ENCODE measurements at places on chromosomes 1 and 21.
A peak's percentile ranks its signal among the peaks of the same experiment; 100 is the strongest.

GRCh38 chr21:34086887-34087306 lies 13.5 kb downstream of the MRPS6 start:
- DNase-seq, result no peak

DNA sequence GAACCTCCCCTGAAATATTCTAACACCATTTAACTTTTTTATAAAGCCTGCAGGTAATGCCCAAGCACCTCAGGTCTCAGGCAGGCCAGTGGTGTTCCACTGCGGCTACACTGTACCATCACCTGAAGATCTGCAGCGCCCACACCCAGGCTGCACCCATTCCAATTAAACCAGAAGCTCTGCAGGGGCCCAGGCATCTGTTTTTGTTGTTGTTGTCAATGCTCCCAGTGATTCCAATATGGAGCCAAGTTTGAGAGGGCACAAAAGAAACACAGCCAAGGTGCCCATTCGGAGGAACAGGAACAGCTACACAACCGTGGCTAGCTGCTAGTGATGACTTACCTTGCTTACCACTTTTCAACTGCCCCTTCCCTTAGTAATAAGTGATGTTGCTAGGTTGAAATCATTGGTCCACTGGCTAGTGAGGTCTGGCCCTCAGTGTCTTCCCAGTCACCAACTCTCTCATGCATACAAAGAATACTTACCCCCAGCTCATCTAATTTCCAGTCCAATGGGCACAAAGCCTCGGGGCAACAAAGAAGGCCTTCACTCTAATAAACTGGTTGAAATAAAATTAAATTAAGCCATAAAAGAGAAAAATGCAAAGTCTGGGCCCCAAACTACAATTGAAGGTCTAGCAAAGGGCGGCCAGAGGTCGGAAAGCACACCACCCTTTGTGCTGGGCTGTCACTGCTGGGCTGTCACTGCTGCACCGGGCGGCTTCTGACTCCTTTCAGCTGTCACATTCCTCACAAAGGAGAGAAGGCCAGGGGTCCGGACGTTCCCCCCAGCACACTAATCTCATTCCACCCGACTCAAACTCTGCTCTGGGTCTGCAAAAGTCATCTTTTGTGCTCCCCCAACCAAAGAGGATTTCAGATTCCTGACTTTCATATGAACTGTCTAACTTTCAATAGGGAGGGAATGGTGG lies 34.9 kb downstream of the SIPA1L2 start:
- no peak for DNase-seq

DNA sequence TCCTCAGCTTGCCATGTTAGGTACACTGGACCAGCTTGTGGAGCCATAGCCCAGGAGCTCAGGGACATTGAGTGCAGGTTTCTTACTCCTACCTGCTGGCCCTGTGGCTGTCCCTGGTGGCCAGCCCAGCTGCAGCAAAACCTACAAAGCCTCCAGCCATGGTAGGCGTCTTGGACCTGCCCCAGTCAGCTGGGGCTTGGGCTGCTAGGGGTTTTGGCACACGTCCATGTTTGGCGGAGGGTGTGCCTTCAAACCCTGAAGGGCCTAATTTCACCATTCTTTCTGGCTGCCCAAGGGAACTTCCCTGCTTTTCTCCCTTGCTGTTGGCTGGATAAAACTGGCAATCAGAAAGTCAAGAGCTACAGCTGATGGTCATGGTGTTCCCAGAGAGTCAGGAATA lies 25.4 kb downstream of the HMGCS2 start:
- no peak for DNase-seq

GRCh38 chr1:18161690-18162089 lies 54.1 kb downstream of the IGSF21 start:
- no peak for DNase-seq

DNA sequence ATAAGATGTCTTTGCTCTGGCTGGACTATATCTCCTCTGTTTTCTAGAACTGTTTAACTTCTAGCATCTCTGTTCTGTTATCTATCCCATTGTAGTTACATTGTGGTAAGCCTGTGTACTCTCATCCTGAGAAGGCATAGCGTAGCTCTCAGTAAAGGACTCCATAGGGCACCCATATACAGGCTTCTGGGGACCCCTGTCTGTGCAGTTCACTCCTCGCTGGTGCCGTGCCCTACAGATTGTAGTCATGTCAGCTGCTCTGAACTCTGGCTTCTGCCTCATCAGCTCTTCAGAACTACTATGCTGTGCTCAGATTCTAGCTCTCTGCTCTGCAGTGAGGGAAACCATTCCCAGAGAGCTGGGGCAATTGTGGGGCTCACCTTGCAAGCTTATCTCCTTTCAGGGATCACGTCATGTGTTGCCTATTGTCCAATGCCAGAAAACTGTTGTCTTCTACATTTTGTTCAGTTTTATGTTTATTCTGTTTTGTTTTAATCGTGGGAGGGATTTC lies 181.3 kb upstream of the USP24 start:
- no peak for DNase-seq

GRCh38 chr1:110390692-110391245 lies at the start of gene SLC16A4:
TSS of gene SLC16A4 (minus strand) at chr1:110391026. CDS start at chr1:110389323, 1,703 bp downstream.
- DNase-seq, result no peak

GRCh38 chr1:160207118-160207650 lies 2.0 kb downstream of the PEA15 start:
- DNase-seq, result no peak

- DNase-seq, result peak; percentile 12
Observed at GRCh38 chr21:41706263-41706639, 60.6 kb downstream of the RIPK4 start.

DNA sequence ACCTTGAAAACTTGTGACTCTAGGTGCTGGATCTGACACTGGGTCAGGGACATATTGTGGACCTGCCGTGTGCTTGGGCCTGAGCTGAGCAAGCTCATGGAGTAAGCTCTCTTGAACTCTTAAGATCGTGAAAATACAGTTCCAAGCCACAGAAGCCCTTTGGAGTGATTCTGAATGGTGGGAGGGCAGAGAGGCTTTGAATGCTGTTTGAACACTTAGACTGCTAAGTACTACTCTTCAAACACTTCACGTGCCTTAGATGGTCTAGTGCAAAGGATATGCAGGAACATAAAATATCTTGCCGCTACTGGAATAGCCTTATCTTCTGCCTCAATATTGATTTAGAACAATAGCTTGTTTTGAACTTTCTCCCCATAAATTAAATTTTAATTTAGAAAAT lies 21.6 kb downstream of the ROR1 start:
- no peak for DNase-seq

DNA sequence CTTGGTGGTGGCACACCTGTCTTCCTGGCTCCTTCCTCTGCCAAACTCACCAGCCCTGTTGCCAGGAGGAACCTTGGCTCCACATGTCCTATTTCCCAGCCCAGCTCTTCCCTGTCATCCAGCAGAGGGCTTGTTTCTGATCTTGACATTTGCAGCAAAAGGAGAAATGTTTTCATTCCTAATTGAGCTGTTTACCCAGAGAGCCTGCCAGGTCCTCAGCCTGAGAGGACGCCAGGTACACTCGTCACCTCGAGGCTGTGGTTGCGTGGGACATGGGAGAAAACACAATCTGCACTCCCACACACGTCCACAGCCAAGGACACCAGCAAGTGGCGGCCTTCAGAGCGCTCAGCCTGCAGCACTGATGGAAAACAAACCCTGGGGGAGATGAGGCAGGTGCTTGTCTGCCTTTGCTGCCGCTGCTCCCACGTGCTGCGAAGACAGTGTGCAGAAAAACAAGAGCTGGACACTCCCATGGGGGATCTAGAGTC lies 132.8 kb upstream of the CD34 start:
- DNase-seq, result no peak

- DNase-seq, result no peak
Observed at GRCh38 chr1:60974524-60975372, 107.6 kb upstream of the NFIA start.

GRCh38 chr1:232726048-232726779 lies 79.0 kb upstream of the MAP10 start:
- DNase-seq, result no peak

- DNase-seq, result peak; percentile 88
Observed at GRCh38 chr1:244231572-244232315, 180.7 kb downstream of the ZBTB18 start.

GRCh38 chr21:32337206-32337605 lies 38.6 kb downstream of the MRAP start:
- no peak for DNase-seq

GRCh38 chr1:9529190-9529589 lies 10.1 kb upstream of the SLC25A33 start:
- no peak for DNase-seq

DNA sequence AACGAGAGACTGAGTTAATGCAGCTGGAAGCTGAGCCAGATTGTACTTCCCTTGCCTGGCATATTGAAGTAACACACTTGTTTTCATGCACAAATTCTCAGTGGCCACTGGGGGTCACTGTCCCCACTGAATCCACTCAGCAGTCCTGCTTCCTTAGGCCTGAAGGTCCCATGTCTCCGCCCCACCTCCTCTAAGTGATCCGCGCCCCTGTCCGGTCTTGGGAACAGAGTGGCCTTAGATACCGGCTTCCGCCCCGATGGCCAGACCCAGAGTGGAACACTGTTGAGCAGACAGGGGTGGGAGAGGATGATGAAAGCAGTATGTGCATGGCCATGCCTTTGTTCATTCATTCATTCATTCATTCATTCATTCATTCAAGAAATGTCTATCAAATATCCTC lies 34.8 kb downstream of the CHAF1B start:
- DNase-seq, result peak; percentile 4

DNA sequence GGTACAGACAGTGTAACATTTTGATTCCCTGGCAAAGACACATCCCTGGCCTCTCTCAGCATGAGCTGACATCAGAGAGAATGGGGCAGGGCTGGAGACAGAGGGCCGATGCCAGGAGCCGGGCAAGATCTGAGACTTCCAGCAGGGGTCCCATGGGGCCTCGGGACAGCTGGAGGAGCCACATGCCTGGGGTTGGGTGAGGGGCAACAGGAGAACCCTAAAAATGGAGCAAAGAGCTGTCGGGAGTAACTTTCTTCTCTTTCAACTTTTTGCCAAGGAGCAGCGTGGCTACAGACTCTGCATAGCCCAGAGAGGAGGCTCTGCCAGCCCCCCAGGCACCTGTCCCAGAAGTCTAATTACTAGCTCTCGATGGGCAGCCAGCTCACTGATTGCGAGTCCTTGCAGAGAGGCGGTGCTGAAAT lies 130.8 kb downstream of the LACTBL1 start:
- no peak for DNase-seq

DNA sequence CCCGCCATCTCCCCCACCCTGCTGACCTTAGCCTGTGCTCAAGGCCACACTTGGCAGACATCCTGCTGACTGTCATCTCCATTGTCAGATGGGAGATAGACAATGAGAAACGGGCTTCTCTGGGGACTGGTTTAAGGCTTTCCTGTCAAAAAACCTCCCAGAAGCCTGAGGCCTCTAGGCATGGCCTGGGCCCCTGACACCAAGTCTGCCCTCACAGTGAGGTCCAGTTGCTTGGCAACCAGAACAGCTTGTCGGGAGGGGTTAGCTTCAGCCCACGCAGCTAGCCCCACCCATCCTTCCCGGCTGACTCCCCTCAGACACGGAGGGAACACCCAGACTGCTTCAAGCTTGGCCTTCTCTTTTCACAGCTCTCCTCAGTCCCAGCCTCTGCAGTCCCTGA lies 11.0 kb downstream of the PLEKHA6 start:
- no peak for DNase-seq

DNA sequence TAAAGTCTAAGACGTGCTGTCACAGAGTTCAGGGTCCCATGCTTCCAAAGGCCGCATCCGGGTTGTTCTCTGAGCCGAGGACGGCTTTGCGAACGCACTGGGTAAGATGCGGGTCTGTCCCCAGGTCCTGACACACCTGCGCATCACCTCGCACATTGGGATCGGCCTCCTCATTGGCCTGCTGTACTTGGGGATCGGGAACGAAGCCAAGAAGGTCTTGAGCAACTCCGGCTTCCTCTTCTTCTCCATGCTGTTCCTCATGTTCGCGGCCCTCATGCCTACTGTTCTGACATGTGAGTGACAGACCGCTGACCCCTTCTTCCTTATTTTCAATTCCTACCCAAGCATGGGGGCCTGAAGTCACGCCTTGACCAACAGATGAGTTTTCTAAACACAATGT lies 25.3 kb downstream of the TFF3 start:
- no peak for DNase-seq

- no peak for DNase-seq
Observed at GRCh38 chr1:103267266-103267665, 158.9 kb upstream of the COL11A1 start.

GRCh38 chr1:32920833-32921232 lies 19.6 kb upstream of the TMEM54 start:
- no peak for DNase-seq

GRCh38 chr1:172719694-172720138 lies 60.8 kb downstream of the FASLG start:
- no peak for DNase-seq

- DNase-seq, result no peak
Observed at GRCh38 chr1:78667939-78668338, 18.3 kb downstream of the IFI44 start.

GRCh38 chr1:163410073-163410999 lies 88.6 kb downstream of the NUF2 start:
- DNase-seq, result peak; percentile 42

- no peak for DNase-seq
Observed at GRCh38 chr1:5150191-5150590, 495.8 kb downstream of the AJAP1 start.

DNA sequence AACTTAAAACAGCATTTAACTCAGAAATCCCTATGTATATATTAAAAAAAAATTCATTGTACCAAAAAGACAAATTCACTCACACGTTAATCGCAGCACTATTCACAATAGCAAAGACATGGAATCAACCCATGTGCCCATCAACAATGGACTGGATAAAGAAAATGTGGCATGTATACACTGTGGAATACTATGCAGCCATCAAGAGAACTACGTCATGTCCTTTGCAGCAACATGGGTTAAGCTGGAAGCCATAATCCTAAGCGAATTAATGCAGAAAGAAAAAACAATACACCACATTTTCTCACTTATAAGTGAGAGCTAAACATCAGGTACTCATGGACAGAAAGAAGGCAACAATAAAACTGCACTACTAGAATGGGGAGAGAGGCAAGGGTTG lies 99.4 kb downstream of the FAF1 start:
- DNase-seq, result no peak

DNA sequence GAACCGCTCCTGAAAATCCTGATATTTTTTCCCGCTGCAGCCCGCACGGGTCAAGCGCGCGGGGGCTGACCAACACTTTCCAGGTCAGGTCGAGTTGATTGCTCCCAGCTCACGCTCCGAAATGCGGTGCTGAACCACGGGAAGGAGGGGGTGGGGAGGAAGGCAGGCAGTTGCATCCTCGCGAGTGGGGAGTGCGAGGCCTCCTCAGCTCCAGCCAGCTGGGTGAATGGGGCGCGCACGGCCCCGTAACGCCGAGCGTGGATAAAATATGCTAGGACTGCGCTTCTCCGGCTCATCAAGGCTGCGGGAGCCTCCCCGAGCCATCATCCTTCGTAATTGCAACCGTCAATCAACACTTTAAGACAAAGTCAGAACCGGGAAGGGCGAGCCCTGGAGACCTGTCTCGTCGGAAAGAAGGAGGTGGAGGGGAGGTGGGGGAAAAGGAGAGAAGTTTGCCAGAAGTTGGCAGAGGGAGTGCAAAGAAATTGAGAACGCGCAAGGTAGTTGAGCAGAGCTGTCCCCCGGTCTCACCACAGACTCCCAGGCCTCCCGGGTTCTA lies 8.0 kb downstream of the NR5A2 start:
- no peak for DNase-seq

All from SHP77 treated with DMSO at 0.1 percent for 48 hours (cell line).